Lower lobe of right lung (tissue), 2 donors: ENCODE measurements at places on chromosomes 13 and 19.

GRCh38 chr13:23427342-23427843 lies 6.1 kb downstream of the SACS start:
- no peak for DNase-seq

GRCh38 chr13:40438999-40439797 lies 227.2 kb downstream of the FOXO1 start:
- DNase-seq: no peak

GRCh38 chr19:13839130-13839937 lies 37.6 kb upstream of the NANOS3 start:
- DNase-seq: peak; percentile 94

DNA sequence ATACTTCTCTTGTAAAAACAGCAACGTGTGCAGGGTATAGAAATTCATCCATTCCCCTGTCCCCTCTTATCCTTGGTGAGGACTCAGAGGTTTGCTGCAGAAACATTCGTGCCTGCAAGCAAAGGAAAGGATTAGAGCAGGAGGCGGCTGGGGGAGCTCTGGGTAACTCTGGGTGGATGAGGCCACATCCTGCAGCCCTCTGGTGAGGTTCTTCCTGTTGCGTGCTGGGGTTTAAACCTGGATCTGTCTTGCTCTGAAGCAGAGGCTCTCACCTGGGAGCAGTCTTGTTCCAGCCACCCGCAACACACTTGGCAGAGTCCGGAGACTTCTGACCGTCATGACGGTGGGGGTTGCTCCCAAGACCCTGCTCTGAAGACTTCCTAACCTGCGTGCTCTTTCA lies 69.2 kb downstream of the ATP11A start:
- DNase-seq: no peak

DNA sequence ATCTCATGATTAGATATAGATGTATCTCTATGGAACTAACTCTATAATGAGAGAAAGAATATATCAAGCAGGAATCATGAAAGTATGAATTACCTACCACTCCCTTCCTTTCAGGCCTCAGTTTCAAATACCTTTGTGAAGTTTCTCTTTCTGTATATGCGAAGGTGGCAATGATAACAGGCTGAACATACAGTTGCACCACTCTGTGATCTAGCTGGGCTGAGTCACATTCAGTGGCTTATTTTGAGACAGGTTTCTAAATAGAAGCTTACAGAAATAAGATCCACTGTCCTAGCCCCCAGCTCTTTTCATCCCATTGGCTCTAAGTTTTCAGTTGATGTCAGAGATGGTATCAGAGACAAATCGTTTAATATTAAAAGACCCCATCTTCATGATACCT lies 662.0 kb downstream of the SLITRK1 start:
- DNase-seq: no peak
